ENCODE measurements at places on chromosomes 5 and 9.

DNA sequence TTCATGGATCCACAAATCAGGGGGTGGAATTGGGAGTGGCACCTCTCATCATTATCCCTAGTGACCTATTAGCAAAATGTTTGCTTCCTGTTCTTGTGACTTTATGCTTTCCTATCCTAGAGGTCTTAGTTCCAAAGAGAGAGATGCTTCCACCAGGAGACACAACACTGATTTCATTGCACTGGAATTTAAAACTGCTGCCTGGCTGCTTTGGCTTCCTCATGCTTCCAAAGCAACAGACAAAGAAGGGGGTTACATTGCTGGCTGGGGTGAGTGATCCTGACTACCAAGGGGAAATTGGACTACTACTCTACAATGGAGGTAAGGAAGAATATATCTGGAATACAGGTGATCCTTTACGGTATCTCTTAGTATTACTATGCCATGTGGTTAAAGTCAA is 69.2 kb upstream of the SH3GL2 start:
- peak; percentile 18 for DNase-seq

DNA sequence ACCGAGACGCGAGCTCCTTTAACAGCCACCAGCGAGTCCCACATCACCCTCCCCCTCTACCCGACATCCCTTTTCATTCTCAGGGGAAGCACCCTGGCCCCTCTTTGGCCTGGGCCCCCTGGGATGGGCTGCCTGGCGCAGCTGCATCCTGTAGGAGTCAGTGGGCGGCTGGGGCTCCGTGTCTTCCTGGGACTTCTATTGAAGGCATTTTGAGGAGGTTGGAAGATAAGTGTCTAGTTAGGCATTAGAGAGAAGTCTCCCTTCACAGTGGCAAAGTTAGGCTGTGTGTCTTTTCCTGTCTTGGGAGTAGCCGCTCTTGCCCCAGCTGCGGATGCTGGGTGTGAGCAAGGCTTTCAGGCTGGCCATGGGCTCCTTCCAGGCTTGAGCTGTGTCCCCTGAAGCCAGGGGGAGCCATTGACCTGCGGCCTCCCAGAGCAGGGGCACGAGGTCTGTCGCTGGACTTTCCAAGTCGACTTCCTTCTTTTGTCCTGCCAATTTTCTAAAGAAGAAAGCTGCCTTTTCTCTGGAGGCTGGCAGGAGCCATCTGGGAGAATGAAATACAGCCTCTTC is 18.6 kb upstream of the NKD2 start:
- peak; percentile 68 for DNase-seq

GRCh38 chr9:77451507-77451906 is 196.6 kb downstream of the GNA14 start:
- DNase-seq = no peak

- DNase-seq = no peak
These were observed 32.6 kb downstream of the SLC6A3 start for GRCh38 chr5:1412621-1413020.

DNA sequence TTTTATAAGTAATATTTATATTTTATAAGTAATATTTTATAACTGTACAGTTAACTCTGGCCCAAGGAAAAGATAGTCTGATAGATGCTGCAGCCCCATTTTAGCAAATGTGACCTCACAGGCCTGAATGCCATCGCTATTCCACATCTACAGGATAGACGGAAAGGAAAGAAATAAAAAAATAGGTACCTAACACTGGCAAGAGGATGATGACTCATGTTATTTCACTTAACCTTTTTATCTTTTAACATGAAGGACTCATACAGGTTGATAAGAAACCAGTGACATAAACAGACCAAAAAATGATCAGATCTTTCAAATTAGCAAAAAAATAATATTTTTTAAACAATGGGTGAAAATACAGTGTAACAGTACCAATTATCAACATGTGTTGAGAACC is 2.7 kb downstream of the CD274 start:
- DNase-seq = no peak

DNA sequence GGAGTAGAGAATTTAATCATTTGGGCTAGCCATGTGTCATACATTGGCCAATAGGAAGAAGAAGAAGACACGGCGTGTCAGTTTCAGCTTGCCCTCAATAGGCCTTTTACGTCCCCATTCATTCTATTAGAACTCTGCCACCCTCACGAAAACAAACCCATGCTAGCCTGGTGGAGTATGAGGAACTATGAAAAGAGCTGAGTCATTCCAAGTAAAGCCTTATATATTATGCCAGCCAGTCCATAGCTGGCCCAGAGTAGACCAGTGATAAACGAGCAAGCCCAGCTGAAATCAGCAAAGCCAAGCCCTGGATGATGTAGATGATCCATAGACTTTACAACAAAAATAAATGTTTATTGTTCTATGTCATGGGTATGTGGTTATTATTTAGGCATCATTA is 895.1 kb downstream of the TLE1 start:
- DNase-seq = no peak

GRCh38 chr5:78795757-78796156 is 147.2 kb upstream of the LHFPL2 start:
- DNase-seq = no peak

DNA sequence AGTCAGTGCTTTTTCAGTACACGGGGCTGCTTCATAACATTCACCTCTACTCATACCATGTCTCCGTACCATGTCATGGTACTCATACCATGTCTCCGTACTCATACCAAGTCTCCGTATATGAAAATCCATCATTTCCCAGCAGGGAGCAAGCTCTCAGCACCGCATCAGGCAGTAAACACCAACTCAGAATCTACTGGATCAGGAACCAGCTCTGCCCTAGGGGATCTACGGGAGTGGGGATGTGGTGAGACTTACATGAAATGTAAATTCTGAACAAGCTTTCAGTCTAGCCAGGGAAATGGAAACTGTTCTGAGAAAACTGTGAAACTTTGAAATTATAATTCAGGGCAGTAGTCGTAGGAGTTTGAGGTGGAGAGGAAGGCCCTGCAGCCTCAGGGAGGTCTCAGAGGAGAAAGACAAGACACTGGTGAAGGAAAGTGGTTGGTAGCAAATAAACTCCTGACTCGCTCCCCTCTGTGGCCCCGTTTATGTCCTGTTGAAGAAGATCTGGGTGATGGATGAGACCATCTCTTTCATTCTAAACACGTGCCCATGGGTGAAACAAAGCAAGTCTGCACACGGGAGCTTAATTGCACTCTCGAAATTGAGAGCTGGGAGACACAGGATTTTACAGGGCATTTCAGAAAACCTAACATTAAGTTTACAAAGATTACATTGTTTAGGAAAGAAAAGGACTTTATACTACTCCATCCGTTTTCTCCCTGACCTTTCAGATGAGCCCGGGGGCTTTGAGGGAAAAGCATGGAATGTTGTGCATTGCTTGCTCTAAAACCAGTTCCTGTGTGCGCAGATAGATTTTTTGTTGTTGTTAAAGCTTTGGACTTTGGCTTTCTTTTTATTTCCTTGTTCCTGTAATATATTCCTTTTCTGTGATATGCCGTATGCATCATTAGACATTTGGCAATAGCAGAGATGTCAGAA is 26.8 kb downstream of the ACTBL2 start:
- DNase-seq = no peak

- peak; percentile 90 for DNase-seq
These were observed 7.4 kb downstream of the B4GALT1 start for GRCh38 chr9:33159777-33160127.

- DNase-seq = no peak
These were observed 68.4 kb upstream of the SLC1A1 start for GRCh38 chr9:4421847-4422246.

DNA sequence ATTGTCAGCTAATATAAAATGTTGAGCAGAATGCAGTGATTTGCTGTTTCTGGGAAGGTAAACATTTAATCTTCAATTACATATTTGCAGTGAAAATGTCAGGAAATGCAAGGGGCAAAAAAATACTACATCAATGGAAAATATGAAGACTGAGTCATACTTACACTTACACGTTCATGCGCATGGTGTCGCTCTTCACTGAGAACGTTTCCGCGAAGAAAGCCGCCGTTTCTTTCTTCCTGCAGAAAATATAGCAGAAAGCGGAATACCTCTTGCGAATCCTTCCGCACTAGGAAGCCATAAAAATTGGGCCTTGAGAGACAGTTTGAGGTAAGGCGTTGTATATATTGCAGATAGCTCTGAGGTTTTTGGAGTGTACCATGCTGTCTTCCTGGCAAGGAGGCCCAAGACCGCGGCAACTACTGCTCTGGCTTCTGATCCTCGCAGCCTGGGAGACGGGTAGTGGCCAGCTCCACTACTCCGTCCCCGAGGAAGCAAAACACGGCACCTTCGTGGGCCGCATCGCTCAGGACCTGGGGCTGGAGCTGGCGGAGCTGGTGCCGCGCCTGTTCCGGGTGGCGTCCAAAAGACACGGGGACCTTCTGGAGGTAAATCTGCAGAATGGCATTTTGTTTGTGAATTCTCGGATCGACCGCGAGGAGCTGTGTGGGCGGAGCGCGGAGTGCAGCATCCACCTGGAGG is at the start of gene PCDHA13:
Gene PCDHA13 (plus strand): TSS at position 236 of the 702 bp plus-strand sequence. CDS start 145 bp downstream, at position 381.
- no peak for DNase-seq

GRCh38 chr5:36573438-36573837 is 33.0 kb upstream of the SLC1A3 start:
- peak; percentile 86 for DNase-seq

- peak; percentile 87 for DNase-seq
These were observed 133.4 kb downstream of the SLC1A3 start for GRCh38 chr5:36739751-36740221.

- DNase-seq = no peak
These were observed at the start of gene GALNT12 for GRCh38 chr9:98807070-98807813. GALNT12 (plus strand) TSS chr9:98807670; CDS start chr9:98807699, 29 bp downstream.

DNA sequence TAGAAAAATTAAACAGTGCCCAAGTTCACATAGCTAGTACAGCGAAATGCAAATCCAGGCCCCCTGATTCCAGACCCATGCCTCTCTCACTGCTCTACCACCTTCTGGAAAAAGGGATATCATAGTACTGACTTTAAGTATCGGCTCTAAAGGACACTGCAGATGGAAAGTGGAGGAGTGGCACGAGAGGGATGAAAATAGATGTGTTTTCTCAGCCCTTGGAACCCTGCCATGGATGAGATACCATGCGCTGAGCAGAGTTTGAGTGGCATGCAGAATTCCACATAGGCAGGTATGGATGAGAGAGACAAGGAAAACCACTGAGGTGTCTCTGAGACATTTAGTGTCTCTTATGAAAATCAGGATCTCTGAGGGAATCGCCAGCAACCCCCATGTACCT is 18.8 kb downstream of the CKMT2 start:
- DNase-seq = no peak

GRCh38 chr5:8057769-8058168 is 188.8 kb downstream of the MTRR start:
- DNase-seq = peak; percentile 6

GRCh38 chr9:34957492-34958410 is at the start of gene PHF24:
PHF24 (plus strand) TSS chr9:34958285; CDS start chr9:34971299, 13,014 bp downstream.
- DNase-seq = no peak

GRCh38 chr5:115180165-115180709 is 10.5 kb upstream of the TRIM36 start:
- peak; percentile 11 for DNase-seq

- no peak for DNase-seq
These were observed 810.1 kb upstream of the WWC1 start for GRCh38 chr5:167481345-167481744.

GRCh38 chr5:54825005-54825404 is 160.4 kb downstream of the ESM1 start:
- peak; percentile 78 for DNase-seq

DNA sequence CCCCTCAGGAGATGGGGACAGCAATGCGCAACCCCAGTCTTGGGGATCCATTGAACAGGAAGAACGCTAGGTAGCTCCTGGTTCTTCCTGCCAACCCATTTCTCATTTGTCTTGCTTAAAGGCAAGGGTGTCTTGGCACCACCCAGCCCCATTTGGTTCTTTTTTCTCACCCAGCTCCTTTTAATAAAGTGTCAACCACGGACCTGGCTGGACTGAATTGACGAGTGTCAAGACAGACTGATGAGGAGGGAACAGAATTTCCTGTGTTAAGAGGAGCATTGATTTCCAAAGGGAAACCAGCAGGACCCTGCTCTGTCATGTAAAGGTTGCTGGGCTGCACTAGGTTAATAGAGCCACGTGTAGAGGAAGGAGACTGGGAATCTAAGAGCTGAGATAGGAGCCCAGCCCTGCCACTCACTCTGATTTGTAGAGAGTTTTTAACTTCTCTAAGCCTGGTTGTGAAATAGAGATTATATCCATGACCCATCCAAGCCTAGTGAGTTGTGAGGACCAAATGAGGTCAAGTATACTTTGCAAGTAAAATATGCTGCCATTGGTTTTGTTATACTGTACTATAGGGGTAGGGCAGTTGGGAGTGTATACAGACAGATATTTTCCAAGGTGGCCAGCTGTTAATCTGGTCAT is 33.7 kb downstream of the OSTF1 start:
- DNase-seq = no peak

DNA sequence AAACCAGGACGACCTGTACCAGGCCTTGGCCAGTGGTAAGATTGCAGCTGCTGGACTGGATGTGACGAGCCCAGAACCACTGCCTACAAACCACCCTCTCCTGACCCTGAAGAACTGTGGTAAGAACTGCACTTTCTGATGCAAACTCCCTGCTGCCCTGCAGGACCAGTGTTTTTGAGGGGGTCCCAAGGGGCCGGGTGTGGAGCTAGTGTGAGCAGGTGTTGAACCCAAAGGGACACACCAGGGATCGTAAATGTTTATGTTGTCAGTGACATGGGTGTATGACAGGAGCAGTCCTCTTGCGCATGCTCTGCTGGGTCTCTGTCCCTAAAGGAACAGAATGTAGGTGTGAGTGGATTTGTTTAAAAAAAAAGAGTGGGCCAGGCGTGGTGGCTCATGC is 9.5 kb downstream of the GRHPR start:
- DNase-seq = no peak

DNA sequence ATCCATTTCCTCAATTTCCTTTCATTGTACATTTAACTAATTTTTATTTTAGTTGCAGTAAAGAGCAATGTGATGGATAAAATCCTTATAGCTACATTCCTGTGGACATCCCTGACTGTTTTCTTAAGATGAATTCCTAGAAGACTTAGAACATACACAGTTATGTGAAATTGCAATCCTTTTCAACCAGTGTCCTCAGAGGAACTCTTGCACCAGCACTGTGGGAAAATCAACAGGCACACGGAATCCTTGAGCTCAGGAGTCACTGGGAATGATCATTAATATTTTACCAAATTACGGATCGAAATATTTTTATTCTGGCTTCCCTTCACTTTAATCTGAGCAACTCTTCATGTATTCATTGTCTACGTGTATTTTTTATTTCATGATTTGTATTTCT is 901.9 kb upstream of the WWC1 start:
- no peak for DNase-seq

GRCh38 chr5:172854971-172855370 is 20.9 kb downstream of the ERGIC1 start:
- DNase-seq = no peak

- no peak for DNase-seq
These were observed 203.6 kb downstream of the ELAVL2 start for GRCh38 chr9:23622396-23622795.

- DNase-seq = no peak
These were observed 41.8 kb downstream of the NDST1 start for GRCh38 chr5:150549735-150550134.

- peak; percentile 42 for DNase-seq
These were observed 260.0 kb downstream of the NR2F1-AS1 start for GRCh38 chr5:93320920-93321445.

GRCh38 chr9:109328978-109329637 is 8.2 kb upstream of the EPB41L4B start:
- DNase-seq = peak; percentile 75

All from cardiac fibroblast (primary cell).